ENCODE measurements at places on chromosomes 12 and 14. TPM values are rescaled to one million over a fixed set of nuclear protein-coding genes. Genes with fewer than 3 reads are reported as not detected.

DNA sequence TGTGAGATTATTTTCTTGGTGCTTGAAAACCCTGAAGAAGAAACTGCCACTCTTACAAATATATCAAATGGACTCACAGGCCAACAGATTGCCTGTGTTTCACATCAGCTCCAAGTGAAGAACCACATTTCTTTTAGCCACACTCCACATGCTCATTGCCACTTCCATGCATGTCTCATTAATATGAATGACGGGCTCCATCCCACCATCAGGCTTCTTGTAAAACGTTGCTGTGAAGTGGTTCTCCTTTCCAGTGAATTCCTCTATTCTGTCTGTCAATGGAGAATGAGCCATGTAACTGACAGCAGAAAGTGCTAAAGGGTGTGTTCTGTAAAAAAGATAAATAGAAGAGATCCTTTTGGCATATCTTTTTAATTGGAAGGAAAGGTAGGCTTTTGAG is 188.2 kb upstream of the RMST start:
- H3K4me3 ChIP-seq, result no peak overlapping the region
- no peak for DNase-seq
- no peaks in the 10 kb centered on the region for H3K27me3 ChIP-seq
- H3K27ac ChIP-seq, result no peak overlapping the region

DNA sequence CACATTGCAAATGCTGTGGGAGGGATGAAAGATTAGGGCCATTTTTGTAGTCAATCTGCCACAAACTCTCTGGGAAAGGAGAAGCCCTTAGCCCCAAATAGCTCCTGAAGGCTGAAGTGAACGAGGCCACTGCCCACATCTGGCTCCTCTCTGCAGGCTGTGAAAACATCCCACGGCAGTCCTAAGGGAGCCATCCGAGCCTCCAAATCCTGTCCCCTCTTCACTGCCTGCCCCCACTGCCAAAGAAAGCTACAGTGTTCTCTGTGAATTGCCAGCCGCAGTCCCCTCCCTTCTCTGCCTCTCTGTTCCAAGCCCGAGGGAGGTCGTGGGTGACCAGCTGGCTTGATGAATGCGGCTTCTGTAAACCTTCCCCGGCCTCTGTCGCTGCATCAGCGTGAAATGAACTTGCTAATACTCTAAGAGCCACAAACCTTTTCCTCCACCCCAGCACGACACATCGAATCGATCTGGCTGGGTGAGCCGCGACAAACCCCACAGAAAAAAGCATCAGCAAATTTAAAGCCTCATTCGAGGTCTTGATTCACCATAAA is 180.7 kb upstream of the NRXN3 start:
- DNase-seq, result no peak
- no peaks in the 10 kb centered on the region for H3K36me3 ChIP-seq
- no peak overlapping the region for H3K27ac ChIP-seq
- H3K27me3 ChIP-seq, result no peaks in the 10 kb centered on the region
- no peaks in the 10 kb centered on the region for H3K4me1 ChIP-seq
- H3K4me3 ChIP-seq, result no peak overlapping the region

Gene C12orf54
- not detected for total RNA-seq

Gene LRRC10
- total RNA-seq, result not detected

Gene CBX5
- 40.2 TPM for total RNA-seq

GRCh38 chr12:49672301-49673217 is 34.6 kb downstream of the FMNL3 start:
- DNase-seq, result no peak
- peak overlapping the region; percentile 85 for H3K27ac ChIP-seq
- H3K4me3 ChIP-seq, result no peak overlapping the region
- H3K4me1 ChIP-seq, result peaks cover 94% of the 10 kb centered on the region

DNA sequence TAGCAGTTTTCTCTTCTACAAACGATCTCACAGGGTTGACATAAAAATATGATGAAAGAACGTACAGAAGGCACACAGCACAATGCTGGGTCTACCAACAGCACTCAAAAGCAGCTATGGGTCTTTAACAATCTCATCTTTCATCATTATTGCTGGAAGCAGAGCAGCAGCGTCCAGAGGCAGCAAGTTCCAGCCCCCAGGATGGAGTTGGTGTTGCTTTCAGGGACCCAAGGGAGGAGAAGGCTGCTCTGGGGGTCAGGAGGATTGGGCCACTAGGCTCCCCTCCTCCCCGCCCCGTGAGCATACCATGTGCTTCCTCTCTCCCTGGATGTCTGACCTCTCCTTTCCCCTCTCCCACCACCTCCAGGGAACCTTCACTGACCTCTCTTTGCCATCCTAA is 13.3 kb downstream of the KCTD10 start:
- H3K36me3 ChIP-seq, result peaks cover 78% of the 10 kb centered on the region
- H3K27ac ChIP-seq, result peak overlapping the region; percentile 81
- DNase-seq, result no peak
- no peaks in the 10 kb centered on the region for H3K27me3 ChIP-seq

- no peak for DNase-seq
- no peaks in the 10 kb centered on the region for H3K36me3 ChIP-seq
- H3K27ac ChIP-seq, result no peak overlapping the region
- no peaks in the 10 kb centered on the region for H3K4me1 ChIP-seq
These were observed 72.3 kb upstream of the DHRS4 start for GRCh38 chr14:23881282-23881681.

DNA sequence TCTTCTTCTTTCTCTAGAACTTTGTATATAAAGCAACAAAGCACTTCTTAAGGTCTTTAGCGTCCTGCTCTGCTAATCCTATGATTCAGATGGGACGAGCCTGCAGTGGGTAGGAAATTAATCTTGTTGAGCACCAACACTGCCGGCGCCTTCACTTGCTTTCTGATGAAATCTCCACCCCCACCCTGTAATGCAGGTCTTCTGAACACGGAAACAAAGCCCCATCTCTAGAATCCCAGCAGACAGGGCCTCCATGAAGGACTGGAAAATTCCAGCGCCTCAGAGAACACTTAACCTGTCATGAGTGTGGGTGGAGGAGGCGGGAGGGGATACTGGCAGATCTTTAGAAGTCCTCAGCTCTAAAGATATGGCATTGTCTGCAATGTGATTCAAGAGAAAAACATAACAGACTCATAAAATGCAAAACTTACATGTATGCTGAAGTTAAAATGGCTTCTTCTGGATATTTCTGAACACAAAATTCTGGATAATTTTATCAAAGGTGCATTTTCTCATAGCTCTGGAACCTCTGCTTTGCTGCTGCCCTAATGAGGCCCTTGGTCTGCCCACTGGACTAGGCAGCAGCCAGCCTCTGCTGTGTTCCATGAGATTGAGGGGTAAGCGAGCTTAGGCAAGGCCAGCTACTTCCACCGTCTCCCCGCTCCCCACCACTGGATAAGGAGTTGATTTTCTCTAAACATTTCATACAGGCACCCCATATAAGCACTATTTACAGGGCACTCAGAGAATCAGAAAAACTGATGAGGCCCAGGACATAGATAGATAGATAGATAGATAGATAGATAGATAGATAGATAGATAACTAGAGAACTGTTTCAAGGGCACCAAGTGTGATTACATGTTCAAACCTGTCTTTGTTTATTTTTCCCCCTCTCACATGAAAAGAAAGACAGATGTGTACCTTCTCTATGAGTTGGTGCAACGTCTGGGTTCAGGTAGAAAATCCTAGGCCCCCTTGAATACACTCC is 43.1 kb downstream of the ZFP36L1 start:
- no peak overlapping the region for H3K27ac ChIP-seq
- DNase-seq, result no peak
- no peaks in the 10 kb centered on the region for H3K27me3 ChIP-seq
- no peaks in the 10 kb centered on the region for H3K36me3 ChIP-seq
- peaks cover 28% of the 10 kb centered on the region for H3K4me1 ChIP-seq
- no peak overlapping the region for H3K4me3 ChIP-seq

GRCh38 chr12:123427036-123427769 is 9.3 kb downstream of the RILPL2 start:
- H3K27me3 ChIP-seq, result no peaks in the 10 kb centered on the region
- no peak overlapping the region for H3K4me3 ChIP-seq
- peaks cover 6% of the 10 kb centered on the region for H3K4me1 ChIP-seq
- H3K36me3 ChIP-seq, result peaks cover 96% of the 10 kb centered on the region

Gene RAD51AP1
- total RNA-seq, result 4.9 TPM

DNA sequence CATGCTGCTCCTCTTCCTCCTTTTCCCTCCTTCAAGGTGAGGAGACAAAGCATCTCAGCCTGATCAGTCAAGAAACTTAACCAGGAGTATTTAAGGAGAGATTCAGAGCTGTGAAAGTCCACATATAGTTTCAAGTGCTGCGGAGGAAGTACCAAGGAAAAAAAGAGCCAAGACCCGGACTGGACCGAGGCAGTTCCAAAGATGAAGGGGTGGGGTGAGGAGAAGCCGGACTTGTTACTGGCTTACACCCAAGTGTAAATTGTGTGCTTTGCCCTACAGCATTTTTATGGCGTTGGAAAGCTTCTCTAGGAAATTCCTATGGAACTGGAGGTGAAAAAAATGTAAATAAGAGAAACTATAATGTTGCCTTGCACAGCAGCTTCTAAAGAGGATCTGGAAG is 263.1 kb downstream of the GRIN2B start:
- H3K4me1 ChIP-seq, result no peaks in the 10 kb centered on the region
- H3K27me3 ChIP-seq, result no peaks in the 10 kb centered on the region
- H3K4me3 ChIP-seq, result no peak overlapping the region
- H3K27ac ChIP-seq, result no peak overlapping the region
- H3K36me3 ChIP-seq, result no peaks in the 10 kb centered on the region
- DNase-seq, result no peak
